ENCODE measurements at places on chromosomes 5 and 9.

DNA sequence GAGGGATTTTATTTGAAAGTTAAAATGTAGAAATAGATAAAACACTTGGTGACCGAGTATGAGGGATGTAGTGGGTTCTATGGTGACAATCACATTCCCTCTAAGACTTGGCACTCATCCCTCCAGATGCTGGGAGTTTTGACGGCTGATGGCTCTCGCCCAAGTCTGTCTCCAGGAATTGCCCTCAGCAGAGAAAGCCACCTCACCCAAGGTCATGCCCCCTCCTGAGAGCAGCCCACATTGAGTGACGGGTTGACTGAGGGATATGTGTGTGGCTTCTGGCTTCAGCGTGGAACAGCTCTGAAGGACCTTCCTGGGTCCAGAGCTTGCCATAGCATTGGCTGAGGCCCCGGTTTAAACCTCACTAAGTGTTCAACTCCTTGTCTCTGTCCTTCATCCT is 19.4 kb downstream of the CAVIN4 start:
- H3K4me3 ChIP-seq = no peak overlapping the region
- DNase-seq = no peak
- H3K27ac ChIP-seq = no peak overlapping the region
- H3K36me3 ChIP-seq = no peaks in the 10 kb centered on the region

- no peak overlapping the region for H3K4me3 ChIP-seq
- H3K4me1 ChIP-seq = no peaks in the 10 kb centered on the region
Measured at GRCh38 chr9:34929506-34930102, 28.5 kb upstream of the PHF24 start.

DNA sequence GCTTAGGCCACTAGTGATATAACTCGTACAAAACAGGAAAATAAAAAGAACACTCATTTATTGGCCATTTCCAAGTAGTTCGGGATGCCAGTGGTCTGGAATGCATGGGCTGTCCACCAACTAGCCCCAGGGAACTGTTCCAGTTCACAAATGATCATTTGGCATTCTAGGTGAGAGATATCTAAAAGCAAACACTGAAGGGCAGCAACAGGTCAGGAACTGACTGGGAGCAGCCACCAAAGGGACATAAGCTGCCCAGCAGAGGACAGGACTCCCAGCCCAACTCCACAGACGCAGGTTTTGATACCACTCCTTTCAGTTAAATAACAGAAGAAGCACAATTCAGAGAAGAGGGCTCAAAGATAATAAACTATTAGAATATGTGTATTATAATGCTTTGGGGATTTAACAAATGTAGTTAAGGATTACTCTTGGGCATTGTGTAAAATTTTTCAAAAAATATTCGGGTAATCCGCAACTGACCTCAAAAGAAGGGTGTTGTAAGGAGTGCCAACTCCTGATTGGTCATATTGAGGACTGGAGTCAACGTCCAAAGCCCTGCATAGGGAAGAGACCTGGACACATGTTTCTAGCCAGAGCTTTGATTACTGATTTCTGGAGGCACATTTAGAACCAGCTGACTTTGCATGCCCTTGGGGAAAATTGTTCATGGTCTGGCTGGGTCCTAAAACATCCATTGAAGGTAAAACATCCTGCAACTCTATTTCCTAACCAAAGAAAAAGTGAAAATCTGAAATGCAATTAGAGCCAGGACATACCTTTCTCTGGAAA is 320.0 kb downstream of the DNAH5 start:
- H3K36me3 ChIP-seq = no peaks in the 10 kb centered on the region
- no peak overlapping the region for H3K4me3 ChIP-seq
- no peak for DNase-seq
- H3K27ac ChIP-seq = no peak overlapping the region
- no peaks in the 10 kb centered on the region for H3K27me3 ChIP-seq
- no peaks in the 10 kb centered on the region for H3K4me1 ChIP-seq

DNA sequence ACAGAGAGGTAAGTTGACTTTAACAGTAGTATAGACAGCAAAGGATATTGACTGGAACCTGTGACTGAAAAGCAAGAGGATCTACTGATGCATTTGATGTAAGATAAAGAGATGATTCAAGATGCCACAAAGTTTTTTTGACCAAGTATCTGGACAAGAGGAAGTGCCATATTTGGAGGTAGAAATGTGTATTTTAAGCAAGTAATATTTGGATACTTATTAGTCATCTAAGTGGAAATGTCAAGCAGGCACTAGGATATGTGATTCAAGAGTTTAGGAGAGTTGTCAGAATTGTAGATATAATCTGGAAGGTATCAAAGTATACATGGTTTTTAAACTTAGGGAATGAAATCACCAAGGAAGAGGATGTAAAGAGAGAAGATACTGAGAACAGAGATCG is 686.1 kb upstream of the CHD1 start:
- no peak overlapping the region for H3K4me3 ChIP-seq
- H3K27me3 ChIP-seq = no peaks in the 10 kb centered on the region
- H3K27ac ChIP-seq = no peak overlapping the region

DNA sequence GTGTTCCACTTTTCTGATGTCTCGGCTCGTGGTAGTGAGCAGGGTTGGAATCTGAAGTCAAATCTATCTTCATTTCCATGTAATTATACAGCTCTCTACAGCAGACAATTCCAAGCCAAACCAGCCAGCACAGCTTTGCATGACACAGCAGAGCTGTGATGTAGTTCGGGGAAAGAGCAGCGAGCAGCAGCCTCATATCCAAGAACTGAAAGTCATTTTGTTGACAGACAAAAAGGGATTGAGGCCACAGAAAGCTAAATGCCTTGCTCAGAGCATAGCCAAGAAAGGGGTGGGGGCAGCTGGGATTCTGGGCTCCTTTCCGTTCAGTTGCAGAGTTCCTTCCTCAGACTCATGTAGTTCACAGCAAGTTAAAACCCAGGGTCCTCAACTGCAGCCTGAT is 32.1 kb downstream of the LCP2 start:
- H3K36me3 ChIP-seq = no peaks in the 10 kb centered on the region
- no peak overlapping the region for H3K27ac ChIP-seq
- no peak for DNase-seq
- peaks cover 10% of the 10 kb centered on the region for H3K27me3 ChIP-seq
- no peaks in the 10 kb centered on the region for H3K4me1 ChIP-seq

DNA sequence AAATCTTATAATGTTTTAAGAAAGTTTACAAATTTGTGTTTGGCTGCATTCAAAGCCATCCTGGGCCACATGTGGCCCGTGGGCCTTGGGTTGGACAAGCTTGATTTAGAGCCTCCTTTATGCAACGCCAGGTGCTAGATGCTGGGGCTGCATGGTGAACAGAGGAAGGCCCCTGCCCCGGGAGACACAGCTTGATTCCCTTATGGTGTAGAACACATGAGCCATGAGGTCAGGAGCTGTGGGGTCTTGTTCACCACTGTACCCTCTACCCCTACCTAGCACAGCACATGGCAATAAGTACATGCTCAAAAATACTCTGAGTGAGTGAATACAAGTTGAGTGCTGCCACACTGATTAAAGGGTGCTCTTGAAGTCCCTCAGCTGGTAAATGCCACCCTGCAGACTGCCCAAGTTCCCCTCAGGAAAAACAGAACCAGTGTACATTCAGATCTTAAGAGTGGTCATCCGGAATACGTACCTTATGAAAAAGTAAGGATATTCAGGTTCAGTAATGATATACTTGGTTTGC is 71.9 kb downstream of the ARRDC3 start:
- H3K36me3 ChIP-seq = no peaks in the 10 kb centered on the region
- DNase-seq = no peak
- H3K4me3 ChIP-seq = no peak overlapping the region
- H3K4me1 ChIP-seq = peaks cover 13% of the 10 kb centered on the region
- no peaks in the 10 kb centered on the region for H3K27me3 ChIP-seq

DNA sequence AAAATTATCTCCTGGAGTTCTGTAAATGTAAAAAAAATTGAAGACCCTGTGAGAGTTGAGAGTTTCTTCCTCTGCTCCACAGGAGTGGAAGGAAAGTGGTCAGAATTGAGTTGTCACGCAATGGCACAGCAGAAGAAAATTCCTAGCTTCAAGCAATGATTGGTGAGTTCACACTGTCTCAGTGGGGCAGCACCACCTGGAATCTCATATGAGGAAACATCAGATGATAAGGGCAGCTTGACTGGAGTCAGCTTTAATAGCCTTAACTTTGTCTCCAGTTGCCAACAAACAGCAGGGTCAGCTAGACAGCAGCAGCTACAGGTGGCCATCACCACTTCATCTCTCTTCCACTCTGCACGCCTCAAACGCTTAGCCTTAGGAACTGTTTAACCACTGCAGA is 211.1 kb downstream of the EFNA5 start:
- no peak for DNase-seq
- no peak overlapping the region for H3K4me3 ChIP-seq
- no peak overlapping the region for H3K27ac ChIP-seq
- no peaks in the 10 kb centered on the region for H3K27me3 ChIP-seq
- H3K4me1 ChIP-seq = peaks cover 19% of the 10 kb centered on the region

DNA sequence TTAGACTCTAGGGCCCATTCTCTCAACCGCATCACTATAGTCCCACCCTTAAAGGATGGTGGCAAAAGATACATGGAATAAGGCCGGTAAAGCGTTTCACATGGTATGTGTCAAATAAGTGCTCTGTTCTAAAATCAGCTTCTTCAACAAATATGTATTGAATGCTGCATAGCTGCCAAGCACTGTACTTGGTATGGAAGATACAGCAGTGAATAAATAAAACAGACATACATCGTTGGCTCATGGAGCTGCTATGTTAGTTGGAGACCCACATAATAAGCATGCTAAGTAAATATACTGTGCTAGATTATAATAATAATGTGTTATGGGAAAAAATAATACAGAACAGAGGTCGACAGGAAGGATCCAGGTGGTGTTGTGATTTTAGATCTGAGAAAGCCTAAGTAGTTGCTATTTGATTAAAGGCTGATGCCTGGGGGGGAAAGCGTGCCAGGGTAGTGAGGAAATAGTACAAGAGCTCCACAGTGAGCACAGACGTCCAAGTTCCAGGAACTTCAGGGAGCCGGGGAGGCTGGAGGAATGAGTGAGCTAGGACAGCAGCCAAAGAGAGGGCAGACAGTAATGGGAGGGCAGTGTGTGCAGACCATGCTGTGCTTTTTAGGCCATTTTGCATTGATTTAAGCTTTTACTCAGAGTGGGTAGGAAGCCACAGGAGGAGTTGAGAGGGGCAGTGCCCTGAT is 93.7 kb downstream of the JAKMIP2 start:
- no peak overlapping the region for H3K4me3 ChIP-seq
- no peaks in the 10 kb centered on the region for H3K4me1 ChIP-seq
- no peaks in the 10 kb centered on the region for H3K27me3 ChIP-seq
- DNase-seq = no peak
- H3K27ac ChIP-seq = no peak overlapping the region

GRCh38 chr9:114247077-114247476 is 75.8 kb upstream of the ORM1 start:
- H3K36me3 ChIP-seq = peaks cover 57% of the 10 kb centered on the region
- H3K4me1 ChIP-seq = no peaks in the 10 kb centered on the region
- no peak overlapping the region for H3K4me3 ChIP-seq
- H3K27ac ChIP-seq = no peak overlapping the region

- no peak overlapping the region for H3K4me3 ChIP-seq
- no peaks in the 10 kb centered on the region for H3K36me3 ChIP-seq
- peaks cover 34% of the 10 kb centered on the region for H3K27me3 ChIP-seq
Measured at GRCh38 chr9:76901801-76902200, 4.1 kb downstream of the PRUNE2 start.
